ENCODE measurements at places on chromosomes 16 and 17. TPM values are rescaled to one million over a fixed set of nuclear protein-coding genes. Genes with fewer than 3 reads are reported as not detected.

DNA sequence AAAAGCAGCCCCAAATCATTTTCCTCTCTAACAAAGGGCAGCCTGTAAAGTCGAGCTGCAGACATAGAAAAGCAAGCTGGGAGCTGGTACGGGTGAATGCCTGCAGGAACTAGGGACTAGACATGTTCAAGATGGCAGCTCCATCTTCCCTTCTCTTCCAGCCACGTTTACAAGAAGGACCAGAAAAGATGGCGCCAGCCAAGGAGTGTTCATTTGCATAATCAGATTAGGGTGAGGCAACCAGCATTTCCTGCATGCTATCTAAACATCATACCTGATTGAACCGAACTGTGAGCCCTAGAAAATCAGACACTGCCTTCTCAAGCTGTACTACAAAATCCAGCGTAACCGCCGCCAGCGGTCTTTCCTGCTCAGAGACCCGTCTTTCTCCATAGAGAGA, 896.8 kb downstream of the CDH11 start:
- no peak overlapping the region for H3K27ac ChIP-seq
- DNase-seq: no peak
- H3K36me3 ChIP-seq: no peaks in the 10 kb centered on the region
- H3K4me1 ChIP-seq: no peaks in the 10 kb centered on the region
- no peak overlapping the region for H3K4me3 ChIP-seq

DNA sequence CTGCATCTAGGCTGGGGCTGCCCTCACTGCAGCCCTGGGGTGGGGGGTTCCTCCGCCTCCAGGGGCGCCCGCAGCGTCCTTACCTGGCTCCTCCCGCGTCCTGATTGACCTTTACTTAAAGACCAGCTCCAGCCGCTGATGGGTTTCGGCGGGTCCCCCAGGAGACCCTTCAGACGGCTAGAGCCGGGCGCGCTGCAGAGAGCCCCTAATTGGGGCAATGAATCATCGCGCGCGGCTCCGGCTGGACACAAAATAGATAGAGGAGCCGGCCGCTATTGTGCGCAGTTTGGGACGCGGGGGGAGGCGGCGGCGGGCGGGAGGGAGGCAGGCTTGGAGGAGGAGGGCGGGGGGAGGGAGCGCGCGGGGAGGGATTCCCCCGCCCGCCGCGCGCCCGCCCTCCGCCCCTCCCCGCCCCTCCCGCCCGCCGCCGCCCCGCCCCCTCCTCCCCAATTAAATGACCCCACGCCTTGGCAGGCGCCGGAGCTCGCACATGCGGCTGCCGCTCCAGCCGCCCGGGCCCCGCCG, 56.5 kb upstream of the CIBAR2 start:
- peak overlapping the region; percentile 69 for H3K4me3 ChIP-seq
- H3K27ac ChIP-seq: no peak overlapping the region
- H3K4me1 ChIP-seq: peaks cover 45% of the 10 kb centered on the region
- no peaks in the 10 kb centered on the region for H3K36me3 ChIP-seq

GRCh38 chr17:14818469-14818868, 446.7 kb downstream of the PMP22 start:
- H3K4me1 ChIP-seq: peaks cover 4% of the 10 kb centered on the region
- DNase-seq: no peak
- H3K27ac ChIP-seq: no peak overlapping the region
- no peak overlapping the region for H3K4me3 ChIP-seq

GRCh38 chr16:74281300-74281699, 15.3 kb upstream of the PSMD7 start:
- H3K4me1 ChIP-seq: peaks cover under 1% of the 10 kb centered on the region
- H3K4me3 ChIP-seq: no peak overlapping the region
- H3K27ac ChIP-seq: no peak overlapping the region

- H3K4me1 ChIP-seq: no peaks in the 10 kb centered on the region
- no peak overlapping the region for H3K4me3 ChIP-seq
- no peaks in the 10 kb centered on the region for H3K36me3 ChIP-seq
- H3K27ac ChIP-seq: no peak overlapping the region
Measured at GRCh38 chr17:31722251-31723056, 136.6 kb downstream of the COPRS start.

- no peak overlapping the region for H3K27ac ChIP-seq
- H3K36me3 ChIP-seq: no peaks in the 10 kb centered on the region
- no peak overlapping the region for H3K4me3 ChIP-seq
- H3K27me3 ChIP-seq: no peaks in the 10 kb centered on the region
- no peaks in the 10 kb centered on the region for H3K4me1 ChIP-seq
Measured at GRCh38 chr16:53960954-53961616, 257.1 kb downstream of the FTO start.

DNA sequence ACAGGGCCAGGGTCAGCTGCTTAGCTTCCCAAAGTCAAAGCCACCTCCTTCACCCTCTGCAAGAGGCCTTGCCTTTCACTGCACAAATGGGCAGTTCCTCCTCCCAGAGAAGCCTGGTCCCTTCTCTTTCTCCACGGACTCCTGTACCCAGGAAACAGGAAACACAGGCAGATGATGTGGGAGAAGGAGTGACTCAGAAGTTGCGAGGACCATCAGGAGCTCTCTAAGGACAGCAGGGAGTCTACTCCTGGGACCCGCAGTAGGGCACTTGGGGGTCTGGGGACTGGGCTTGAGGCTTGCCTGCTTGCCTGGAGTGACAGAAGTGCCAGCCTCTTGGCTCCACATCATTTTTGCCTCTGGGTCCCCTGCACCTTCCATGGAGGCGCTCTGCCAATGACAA, 47.4 kb upstream of the KSR1 start:
- DNase-seq: no peak
- H3K4me1 ChIP-seq: no peaks in the 10 kb centered on the region
- H3K27me3 ChIP-seq: no peaks in the 10 kb centered on the region
- no peak overlapping the region for H3K27ac ChIP-seq

DNA sequence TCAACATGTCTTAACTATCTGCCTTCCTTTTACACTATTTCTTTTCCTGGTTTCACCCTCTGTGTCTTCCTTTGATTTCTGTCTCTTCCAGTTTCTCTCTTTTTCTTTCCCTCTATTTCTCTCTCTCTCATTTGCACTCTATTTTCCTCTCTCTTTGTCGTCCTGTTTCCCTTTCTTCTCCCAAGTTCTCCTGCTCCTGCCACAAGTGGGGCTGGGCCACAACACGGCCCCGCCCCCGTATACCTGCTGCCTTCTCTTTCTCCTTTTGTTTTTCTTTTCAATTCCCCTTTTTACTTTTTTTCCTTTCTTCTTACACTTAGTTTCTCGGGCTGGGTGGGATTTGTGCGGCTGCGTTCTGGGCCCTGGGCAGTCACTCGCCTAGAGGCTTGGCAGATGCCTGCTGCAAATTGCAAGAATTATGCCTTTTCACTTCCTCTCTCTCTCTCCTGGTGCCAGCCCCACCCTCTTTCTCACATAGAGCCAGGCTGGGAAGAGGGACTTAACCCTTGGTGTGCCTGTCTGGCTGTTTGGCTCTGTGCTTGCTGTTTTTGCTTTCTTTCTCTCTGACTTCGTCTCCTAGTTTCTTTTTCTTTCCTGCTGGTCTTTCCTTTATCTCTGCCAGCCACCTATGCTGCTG, 2139.4 kb downstream of the TP53TG3F start:
- no peaks in the 10 kb centered on the region for H3K27me3 ChIP-seq
- no peaks in the 10 kb centered on the region for H3K36me3 ChIP-seq
- no peak overlapping the region for H3K27ac ChIP-seq
- DNase-seq: no peak

DNA sequence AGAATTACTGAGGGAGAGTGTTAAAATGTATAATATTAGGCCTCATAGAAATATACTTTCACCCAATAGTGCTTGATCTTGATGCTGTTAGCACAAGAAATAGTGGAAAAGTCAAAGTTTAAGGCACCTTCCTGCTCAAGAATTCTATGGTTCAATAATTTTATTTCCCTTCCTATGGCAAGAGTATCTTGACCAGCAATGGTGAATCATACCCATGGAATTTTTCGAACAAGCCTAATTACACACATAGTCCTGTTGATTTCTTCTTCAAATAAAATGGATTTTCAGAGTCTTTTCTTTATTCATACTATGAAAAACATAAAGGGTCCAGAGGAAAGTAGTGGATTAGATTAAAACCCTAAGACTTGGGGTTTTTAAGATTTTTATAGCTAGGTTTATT, 810.6 kb downstream of the CDH11 start:
- H3K4me1 ChIP-seq: no peaks in the 10 kb centered on the region
- no peak for DNase-seq
- no peaks in the 10 kb centered on the region for H3K36me3 ChIP-seq
- H3K4me3 ChIP-seq: no peak overlapping the region
- no peak overlapping the region for H3K27ac ChIP-seq

GRCh38 chr17:78665387-78665951, 88.3 kb upstream of the DNAH17 start:
- DNase-seq: no peak
- no peaks in the 10 kb centered on the region for H3K27me3 ChIP-seq
- no peaks in the 10 kb centered on the region for H3K36me3 ChIP-seq
- no peak overlapping the region for H3K4me3 ChIP-seq

DNA sequence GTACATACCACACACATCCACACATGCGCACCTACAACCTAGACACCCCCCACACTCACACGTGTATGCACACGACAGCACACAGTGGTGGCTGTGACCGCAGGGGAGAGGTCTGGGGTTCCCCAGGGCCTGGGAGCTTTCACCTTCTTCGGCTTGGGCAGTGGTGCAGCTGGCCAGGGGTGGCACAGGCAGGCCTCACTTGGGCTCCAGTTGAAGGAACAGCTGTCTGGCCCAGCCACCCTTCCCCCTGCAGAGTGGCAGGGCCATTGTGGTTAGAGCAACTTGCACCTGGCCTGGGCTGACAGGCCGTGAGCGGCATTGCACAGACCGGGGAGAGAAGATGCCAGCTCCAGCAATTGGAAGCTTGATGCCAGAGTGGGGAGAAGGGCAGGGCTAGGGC, 114.5 kb upstream of the GSE1 start:
- no peaks in the 10 kb centered on the region for H3K4me1 ChIP-seq
- no peaks in the 10 kb centered on the region for H3K27me3 ChIP-seq
- no peak overlapping the region for H3K27ac ChIP-seq
- H3K4me3 ChIP-seq: no peak overlapping the region
- no peak for DNase-seq
- H3K36me3 ChIP-seq: no peaks in the 10 kb centered on the region

DNA sequence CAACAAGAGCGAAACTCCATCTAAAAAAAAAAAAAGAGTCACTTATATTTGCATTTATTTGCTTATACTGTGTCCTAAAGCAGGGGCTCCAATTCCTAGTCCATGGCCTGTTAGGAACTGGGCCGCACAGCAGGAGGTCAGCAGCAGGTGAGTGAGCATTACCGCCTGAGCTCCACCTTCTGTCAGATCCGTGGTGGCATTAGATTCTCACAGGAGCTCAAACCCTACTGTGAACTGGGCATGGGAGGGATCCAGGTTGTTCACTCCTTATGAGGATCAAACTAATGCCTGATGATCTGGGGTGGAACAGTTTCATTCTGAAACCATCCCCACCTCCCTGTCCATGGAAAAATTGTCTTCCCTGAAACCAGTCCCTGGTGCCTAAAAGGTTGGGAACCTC, 24.9 kb downstream of the ITGB3 start:
- no peak overlapping the region for H3K4me3 ChIP-seq
- H3K27ac ChIP-seq: no peak overlapping the region
- DNase-seq: no peak
- H3K4me1 ChIP-seq: peaks cover 29% of the 10 kb centered on the region
- no peaks in the 10 kb centered on the region for H3K27me3 ChIP-seq
- H3K36me3 ChIP-seq: no peaks in the 10 kb centered on the region

DNA sequence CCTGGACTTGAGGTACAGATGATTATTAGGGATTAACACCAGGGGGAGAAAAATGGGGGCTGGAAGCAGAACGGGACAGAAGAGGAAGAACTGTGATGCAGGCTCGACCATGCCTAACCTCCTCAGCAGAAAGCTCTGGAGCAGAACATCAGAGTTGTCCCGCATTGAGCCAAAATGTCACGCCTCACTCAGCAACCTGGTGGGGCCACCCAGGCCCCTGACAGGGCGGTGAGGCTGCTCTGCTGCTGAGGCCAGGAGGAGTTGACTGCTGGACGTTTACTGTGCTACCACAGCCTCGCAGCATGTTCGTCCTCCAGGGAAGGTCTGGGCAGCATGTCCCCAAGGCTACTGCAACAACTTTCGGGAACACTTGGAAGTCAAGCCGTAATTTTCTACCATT, 6.5 kb upstream of the ULK2 start:
- H3K27ac ChIP-seq: no peak overlapping the region
- no peaks in the 10 kb centered on the region for H3K4me1 ChIP-seq
- H3K4me3 ChIP-seq: no peak overlapping the region
- no peak for DNase-seq

GRCh38 chr16:760545-761343, at the start of gene MSLN:
MSLN (plus strand) TSS chr16:760734; CDS start chr16:762681, 1,947 bp downstream.
- no peaks in the 10 kb centered on the region for H3K36me3 ChIP-seq
- no peaks in the 10 kb centered on the region for H3K27me3 ChIP-seq
- H3K4me3 ChIP-seq: no peak within 1 kb of the TSS
- no peak for DNase-seq

GRCh38 chr17:81578038-81578441, 25.9 kb upstream of the FAAP100 start:
- no peak overlapping the region for H3K4me3 ChIP-seq
- no peak overlapping the region for H3K27ac ChIP-seq
- no peaks in the 10 kb centered on the region for H3K4me1 ChIP-seq

DNA sequence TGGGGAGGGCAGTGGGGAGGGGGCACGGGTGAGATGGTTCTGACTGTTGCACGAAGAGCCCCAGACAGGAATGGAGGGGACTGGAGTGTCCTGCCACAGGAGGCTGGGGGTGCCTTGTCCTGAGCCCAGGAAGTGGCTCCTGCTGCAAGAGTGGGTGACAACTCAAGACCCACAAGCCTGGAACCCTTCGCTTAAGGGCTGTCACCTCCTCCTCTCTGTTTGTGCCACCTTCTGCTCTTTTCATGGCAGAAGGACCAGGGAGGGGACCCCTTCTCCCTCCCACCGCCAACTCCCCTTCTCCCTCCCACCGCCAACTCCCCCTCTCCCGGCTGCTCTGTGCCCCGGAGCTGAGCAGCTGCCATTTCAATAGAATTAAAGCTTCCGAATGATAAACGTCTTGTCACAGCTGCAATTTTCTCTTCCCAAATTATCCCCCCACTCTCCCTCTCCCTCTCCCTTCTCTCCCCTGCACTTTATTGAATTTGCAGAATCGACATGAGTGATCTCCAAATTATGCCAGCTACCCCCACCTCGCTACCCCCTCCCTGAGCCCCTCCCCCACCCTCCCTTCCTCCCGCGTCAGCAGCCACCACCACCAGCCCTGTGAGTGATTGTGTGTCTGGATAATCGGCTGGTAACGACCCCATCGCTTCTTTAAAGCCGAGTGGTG, 13.7 kb downstream of the GJD3 start:
- peaks cover 26% of the 10 kb centered on the region for H3K27me3 ChIP-seq
- no peak overlapping the region for H3K27ac ChIP-seq
- no peaks in the 10 kb centered on the region for H3K36me3 ChIP-seq
- peak overlapping the region; percentile 34 for H3K4me3 ChIP-seq
- peaks cover 74% of the 10 kb centered on the region for H3K4me1 ChIP-seq

BCL6B gene
- total RNA-seq: 4.2 TPM

GJD3 gene
- 1.4 TPM for total RNA-seq

FADS6 gene
- 0.73 TPM for total RNA-seq

HSD17B1 gene
- total RNA-seq: 1.7 TPM

RILP gene
- total RNA-seq: 9.2 TPM
